ENCODE measurements at places on chromosomes 5 and 9.

DNA sequence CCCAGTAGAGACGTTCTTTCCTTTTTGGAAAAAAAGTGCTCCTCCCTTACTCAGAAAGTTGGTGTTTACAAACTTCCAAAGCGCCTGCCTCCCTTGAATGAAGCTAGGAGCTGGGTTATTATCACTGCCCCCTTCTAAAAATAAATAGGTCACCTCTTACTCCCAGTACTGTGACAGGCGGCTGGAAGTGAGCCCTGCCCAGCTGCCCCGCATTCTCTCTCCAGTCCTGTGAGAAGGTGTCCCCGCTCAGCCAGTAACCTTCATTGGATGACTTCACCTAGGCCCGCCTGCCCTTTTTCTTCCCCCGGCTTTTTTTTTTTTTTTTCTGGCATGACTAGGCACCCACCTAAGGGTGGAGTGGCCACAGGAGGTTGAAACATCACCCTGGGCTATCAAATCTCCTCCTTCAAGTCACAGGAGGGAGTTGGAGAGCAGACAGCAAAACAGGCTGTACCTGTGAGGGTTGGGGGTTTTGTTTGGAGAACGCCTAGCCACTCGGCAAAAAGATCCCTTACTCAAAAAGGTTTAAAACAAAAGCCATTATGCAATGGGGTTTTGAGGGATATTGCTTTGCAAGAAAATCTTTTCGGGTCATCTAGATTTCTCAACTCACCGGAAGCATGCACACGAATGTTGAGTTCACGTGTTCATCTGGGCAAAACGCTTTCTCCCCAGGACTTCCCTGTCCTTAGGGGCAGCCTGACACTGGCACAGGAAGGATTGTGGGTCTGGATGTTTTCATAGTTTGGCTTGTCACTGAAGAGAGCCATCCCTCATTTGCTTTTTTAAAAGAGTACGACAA, 43.3 kb upstream of the ZNF622 start:
- peak; percentile 82 for DNase-seq

DNA sequence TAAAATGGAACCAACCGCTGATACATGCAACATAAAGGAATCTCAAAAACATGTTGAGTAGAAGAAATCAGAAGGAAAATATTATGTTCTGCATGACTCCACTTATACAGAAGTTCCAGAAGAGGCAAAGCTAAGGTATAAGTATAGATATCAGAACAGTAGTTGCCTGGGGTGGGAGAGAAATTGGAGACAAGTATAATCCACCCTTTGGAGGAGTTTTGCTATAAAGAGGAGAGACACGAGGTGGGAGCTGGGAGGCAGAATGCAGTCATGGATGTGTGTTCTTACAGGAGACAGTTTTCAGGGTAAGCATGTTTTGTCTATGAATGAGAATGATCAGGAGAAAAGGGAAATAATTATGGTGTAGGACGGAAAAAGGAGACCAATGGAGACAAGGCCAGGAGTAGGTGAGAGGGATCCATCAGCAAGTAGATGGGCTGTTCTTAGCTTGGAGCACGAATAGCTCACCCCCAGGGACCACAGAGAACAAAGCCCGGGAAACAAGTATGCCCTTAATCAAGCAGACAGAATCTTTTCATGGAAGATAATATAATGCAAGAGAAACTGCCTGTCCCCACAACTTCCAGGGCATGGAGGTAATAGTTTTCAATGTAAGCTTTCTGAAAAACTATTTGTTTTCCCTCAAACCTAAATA, 72.2 kb downstream of the MED27 start:
- no peak for DNase-seq

- no peak for DNase-seq
Measured at GRCh38 chr9:114403153-114403756, 15.5 kb upstream of the AKNA start.

GRCh38 chr9:105979290-105979689, 284.9 kb downstream of the TMEM38B start:
- no peak for DNase-seq

DNA sequence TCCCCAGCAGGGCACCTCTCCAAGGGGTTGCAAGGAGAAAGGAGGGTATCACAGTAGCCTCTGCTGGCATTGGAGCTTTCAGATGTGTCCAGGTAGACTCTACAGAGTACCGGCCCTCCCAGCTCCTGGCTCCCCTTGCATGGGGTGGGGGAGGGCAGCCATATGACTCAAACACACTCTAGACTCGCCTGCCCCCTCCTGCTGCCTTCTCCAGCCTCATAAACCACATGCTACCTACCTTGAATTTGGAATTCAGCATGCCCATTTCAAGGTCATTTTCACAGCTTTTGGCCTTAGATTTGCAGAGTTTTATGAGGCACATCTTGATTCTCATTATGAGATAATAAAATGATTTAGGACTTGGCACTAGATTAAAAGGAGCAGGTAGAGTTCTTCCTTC, 32.8 kb upstream of the SMIM32 start:
- no peak for DNase-seq

Data from H54 (cell line).